ENCODE measurements at places on chromosomes 5 and 9.

- H3K27me3 ChIP-seq: no peaks in the 10 kb centered on the region
- no peak overlapping the region for H3K27ac ChIP-seq
Measured at GRCh38 chr9:116275418-116276195, 122.0 kb downstream of the PAPPA start.

DNA sequence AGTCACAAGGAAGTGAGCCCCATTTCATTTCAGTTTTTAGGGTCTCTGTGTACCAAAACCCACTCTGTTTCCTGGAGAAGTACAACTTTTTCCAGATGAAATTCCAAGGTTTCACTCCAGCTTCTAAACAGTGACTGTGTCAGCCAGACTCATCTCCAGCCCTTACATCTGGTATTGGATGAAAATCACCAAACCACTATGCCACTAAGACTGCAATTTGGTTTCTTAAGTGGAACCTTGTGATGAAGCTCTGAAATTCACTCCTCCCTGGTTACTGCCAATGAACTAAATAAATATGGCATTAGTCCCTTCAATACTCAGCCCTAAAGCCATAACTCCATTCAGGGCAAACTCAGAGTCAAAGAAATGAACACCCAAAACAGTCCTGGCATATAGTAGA lies 211.2 kb upstream of the DAPK1 start:
- no peaks in the 10 kb centered on the region for H3K27me3 ChIP-seq
- no peaks in the 10 kb centered on the region for H3K4me1 ChIP-seq
- no peak overlapping the region for H3K27ac ChIP-seq

DNA sequence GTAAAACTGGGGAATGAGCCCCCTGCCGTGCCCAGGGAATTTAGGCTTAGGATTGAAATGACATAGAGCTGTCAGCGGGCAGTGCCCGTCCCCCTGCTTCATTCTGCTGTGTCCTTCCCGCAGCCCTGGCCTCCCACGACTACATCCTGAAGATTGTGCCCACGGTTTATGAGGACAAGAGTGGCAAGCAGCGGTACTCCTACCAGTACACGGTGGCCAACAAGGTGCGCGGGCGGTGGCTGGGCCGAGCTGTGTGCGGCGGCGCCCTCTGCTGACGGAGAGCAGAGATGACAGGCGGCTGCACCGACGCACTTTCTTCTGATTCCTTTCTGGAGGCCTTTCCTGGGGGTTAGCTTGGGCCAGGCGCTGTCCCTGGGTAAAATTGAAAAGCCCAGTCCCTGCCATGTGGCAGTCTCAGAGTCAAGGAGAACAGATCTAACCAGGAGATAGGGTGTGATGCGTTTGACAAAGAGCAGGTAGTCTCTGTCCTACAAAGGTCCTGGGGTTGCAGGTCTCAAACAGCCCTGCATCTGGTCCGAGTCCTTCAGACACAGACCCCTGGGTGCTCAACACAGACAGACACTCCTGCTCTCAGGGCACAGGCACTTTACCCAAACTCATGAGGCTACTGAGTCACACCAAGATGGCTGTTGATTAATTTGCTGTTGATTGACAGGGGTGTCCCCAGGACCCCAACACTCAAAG lies 26.8 kb upstream of the RPL26L1 start:
- no peaks in the 10 kb centered on the region for H3K4me1 ChIP-seq
- no peak overlapping the region for H3K27ac ChIP-seq

- H3K27ac ChIP-seq: no peak overlapping the region
- no peaks in the 10 kb centered on the region for H3K4me1 ChIP-seq
- H3K36me3 ChIP-seq: no peaks in the 10 kb centered on the region
- H3K27me3 ChIP-seq: no peaks in the 10 kb centered on the region
- no peak overlapping the region for H3K4me3 ChIP-seq
- DNase-seq: no peak
Measured at GRCh38 chr9:2262386-2263071, 247.4 kb downstream of the SMARCA2 start.

- DNase-seq: no peak
- no peak overlapping the region for H3K27ac ChIP-seq
- H3K4me1 ChIP-seq: no peaks in the 10 kb centered on the region
- no peak overlapping the region for H3K4me3 ChIP-seq
Measured at GRCh38 chr9:87776481-87777379, 50.8 kb downstream of the CTSL start.

DNA sequence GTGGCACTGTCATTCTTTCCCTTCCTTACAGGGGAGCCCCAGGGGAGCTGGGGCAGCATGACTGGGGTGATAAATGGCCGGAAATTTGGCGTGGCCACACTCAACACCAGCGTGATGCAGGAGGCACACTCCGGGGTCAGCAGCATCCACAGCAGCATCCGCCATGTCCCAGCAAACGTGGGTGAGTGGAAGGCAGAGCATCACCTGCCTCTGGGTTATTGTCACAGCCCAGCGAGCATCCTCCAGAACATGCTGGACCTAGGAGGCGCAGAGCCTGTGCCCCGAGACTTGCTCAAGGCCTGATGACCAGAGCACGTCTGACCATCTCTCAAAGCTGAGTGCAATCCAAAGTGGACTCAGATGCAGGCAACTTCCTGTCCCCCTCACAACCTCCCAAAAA lies 22.2 kb upstream of the ASS1 start:
- no peak overlapping the region for H3K4me3 ChIP-seq
- H3K36me3 ChIP-seq: no peaks in the 10 kb centered on the region
- DNase-seq: no peak
- H3K4me1 ChIP-seq: no peaks in the 10 kb centered on the region
- no peak overlapping the region for H3K27ac ChIP-seq
- H3K27me3 ChIP-seq: no peaks in the 10 kb centered on the region

DNA sequence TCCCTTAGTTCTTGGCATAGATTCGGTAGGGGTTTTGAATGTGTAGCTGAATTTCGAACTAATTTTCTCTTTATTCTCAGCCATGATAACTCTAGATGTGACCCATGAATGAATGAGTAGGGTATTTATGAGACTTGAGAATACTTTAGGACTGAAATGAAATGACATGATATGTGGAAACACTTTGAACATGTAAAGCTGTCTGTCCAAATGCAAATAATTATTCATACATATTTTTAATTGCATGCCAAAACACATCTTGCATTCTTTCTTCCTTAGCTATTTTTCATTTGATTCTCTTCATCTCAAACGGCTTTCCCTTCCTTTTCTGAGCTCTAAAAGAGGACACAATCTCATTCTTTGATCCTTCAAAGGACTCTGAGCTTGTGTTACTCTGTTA lies 3.4 kb downstream of the NNT start:
- H3K4me1 ChIP-seq: no peaks in the 10 kb centered on the region
- no peak for DNase-seq
- no peak overlapping the region for H3K27ac ChIP-seq
- no peaks in the 10 kb centered on the region for H3K36me3 ChIP-seq
- H3K27me3 ChIP-seq: no peaks in the 10 kb centered on the region

- H3K27me3 ChIP-seq: no peaks in the 10 kb centered on the region
- H3K36me3 ChIP-seq: no peaks in the 10 kb centered on the region
- DNase-seq: no peak
- H3K4me3 ChIP-seq: no peak overlapping the region
- no peak overlapping the region for H3K27ac ChIP-seq
Measured at GRCh38 chr5:170863646-170864045, 1.8 kb downstream of the RANBP17 start.

DNA sequence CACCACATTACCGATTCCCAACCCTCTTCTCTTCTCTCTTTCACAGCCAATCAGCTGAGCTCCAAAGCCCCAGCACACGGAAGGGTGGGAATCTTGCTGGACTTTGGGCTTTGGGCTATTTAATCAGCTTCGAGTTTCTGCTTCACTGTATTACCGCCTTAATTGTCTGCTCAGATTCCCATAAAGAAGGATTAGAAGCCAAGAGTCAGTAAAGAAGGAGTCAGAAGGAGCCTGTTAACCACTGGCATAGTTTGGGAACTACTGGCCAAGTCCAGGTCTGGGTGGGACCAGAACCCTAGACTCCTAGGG lies 4.4 kb downstream of the SPRY4 start:
- peaks cover 5% of the 10 kb centered on the region for H3K4me1 ChIP-seq
- H3K36me3 ChIP-seq: no peaks in the 10 kb centered on the region
- H3K27me3 ChIP-seq: no peaks in the 10 kb centered on the region

DNA sequence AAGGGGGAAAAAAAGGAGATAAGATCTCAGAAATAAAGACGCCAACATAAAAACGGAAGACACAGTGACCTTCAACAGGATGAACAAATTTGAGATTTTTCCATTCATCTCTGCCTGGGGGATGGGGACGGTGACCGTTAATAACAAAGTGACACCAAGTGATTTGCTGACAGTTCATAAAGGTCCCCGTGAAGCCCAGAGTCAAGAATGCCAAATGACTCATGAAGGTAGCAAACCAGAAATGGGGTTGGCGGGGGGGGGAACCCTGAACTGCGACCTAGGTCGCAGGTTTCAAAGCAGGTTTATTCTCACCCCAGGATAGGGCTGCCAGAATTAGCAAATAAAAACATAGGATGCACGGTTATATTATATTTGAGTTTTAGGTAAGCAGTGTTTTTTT lies 21.1 kb upstream of the SHB start:
- H3K27me3 ChIP-seq: no peaks in the 10 kb centered on the region
- no peaks in the 10 kb centered on the region for H3K36me3 ChIP-seq
- no peak overlapping the region for H3K27ac ChIP-seq
- DNase-seq: no peak

GRCh38 chr9:73701415-73702057 lies 549.9 kb downstream of the ANXA1 start:
- no peaks in the 10 kb centered on the region for H3K36me3 ChIP-seq
- no peak overlapping the region for H3K27ac ChIP-seq
- no peaks in the 10 kb centered on the region for H3K27me3 ChIP-seq
- no peaks in the 10 kb centered on the region for H3K4me1 ChIP-seq
- no peak overlapping the region for H3K4me3 ChIP-seq
- no peak for DNase-seq

DNA sequence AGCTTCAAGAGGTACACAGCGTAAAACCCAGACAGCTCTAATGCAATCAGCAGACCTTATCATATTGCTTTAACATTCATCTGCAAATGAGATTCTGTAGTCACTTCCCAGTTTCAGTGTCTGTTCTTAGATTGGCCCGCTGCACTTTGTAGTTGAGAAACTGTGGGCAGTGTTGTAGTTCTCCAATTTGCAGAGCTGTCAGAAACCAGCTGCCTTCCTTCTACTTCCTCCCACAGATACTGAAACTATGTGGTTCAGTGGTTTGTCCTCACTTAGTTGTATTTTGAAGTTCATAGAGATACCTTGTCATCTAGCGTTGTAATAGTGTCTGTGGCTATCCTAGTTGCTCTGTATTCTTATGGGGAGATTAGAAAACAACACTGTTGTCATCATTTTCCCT lies 39.6 kb upstream of the TRIM36 start:
- no peak overlapping the region for H3K4me3 ChIP-seq
- DNase-seq: no peak
- H3K27me3 ChIP-seq: no peaks in the 10 kb centered on the region
- H3K36me3 ChIP-seq: no peaks in the 10 kb centered on the region

DNA sequence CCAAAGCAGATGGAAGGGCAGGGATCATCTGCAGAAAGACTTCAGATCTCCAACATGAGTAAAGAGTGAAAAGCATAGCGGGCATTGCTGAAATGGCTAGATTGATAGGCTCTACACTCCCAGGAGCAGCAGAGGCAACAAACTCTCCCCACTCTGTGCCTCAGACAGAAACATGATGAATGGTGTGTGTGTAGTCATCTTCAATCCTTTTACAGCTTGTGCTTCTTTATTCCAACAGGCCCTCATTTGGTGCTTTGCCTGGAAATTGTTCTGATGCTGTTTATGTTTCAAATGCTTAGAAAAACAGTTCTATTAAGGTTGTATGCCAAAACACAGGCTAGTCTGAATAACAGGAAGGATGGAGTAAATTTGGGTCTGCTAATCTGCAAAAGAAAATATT lies 176.2 kb downstream of the DMRTA1 start:
- H3K27ac ChIP-seq: no peak overlapping the region
- no peak for DNase-seq
- H3K36me3 ChIP-seq: no peaks in the 10 kb centered on the region
- no peak overlapping the region for H3K4me3 ChIP-seq
- no peaks in the 10 kb centered on the region for H3K4me1 ChIP-seq
- no peaks in the 10 kb centered on the region for H3K27me3 ChIP-seq

DNA sequence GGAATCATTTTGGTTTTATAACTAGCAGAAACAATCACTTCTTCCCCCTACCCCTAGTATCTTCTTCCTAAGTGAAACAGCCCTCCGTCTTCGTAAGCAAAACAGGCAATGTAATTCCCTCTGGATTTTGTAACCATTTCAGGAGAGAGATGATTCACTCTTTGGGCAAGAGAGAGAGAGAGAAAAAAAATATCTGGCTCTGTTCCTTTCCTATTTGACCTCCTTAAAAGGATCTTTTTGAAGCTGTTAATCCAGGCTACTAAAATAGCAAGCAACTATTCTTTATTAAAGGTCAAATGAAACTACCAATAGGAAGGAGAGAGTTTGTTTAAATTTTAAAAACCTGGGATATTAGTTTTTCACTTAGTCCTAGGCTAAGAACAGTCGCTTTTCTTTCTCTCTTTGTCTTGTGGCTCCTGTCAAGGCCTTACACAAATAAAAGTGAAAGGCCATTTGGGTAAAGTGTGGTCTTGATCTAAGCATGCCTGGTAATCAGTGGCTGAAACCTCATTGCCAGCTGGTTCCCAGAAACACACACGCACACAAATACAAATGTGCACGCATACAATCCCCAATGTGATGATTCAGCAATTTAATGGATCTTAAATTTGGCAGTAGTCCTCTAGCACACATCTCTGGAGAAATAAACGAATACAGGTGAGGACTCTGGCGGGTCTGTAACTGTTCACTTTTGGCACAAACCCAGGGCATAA lies 70.2 kb downstream of the PRUNE2 start:
- no peak overlapping the region for H3K4me3 ChIP-seq
- peak overlapping the region; percentile 72 for H3K27ac ChIP-seq
- DNase-seq: no peak
- H3K4me1 ChIP-seq: no peaks in the 10 kb centered on the region
- H3K27me3 ChIP-seq: no peaks in the 10 kb centered on the region

DNA sequence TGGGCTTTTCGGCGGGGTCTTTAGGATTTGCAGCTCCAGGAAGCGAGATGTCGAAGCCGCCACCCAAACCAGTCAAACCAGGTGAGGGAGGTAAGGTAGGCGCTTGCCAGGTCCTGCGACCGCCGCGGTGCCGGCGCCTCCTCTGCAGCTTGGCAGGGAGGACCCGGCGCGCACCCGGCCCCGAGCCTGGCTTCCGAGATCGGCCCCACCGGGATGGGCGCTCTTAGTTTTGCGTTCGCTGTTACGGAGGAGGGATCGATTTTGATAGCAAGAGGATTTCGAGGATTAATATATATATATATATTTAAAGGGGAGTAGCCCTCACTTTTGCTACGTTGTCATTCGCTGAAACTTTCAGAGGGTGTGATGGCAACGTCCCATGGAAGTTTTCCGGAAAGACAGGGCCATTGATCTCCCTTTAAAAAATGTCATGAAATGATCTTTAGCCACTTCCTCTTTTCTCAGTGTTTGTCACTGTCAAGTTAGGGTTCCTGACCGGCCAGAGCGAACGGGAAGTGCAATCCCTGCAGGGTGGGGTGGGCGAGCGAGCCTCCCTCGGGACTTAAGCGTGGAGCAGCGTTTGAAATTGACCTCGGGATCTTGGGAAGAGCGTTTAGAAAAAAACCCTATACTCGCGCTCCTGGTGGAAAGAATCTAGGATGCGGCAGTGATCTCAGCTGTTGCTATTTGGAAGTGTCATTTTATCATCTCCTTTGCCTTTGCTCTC lies 495 bp downstream of the OSTF1 start:
- peak; percentile 36 for DNase-seq
- H3K4me1 ChIP-seq: peaks cover 14% of the 10 kb centered on the region
- no peaks in the 10 kb centered on the region for H3K36me3 ChIP-seq
- no peaks in the 10 kb centered on the region for H3K27me3 ChIP-seq
- H3K4me3 ChIP-seq: peak overlapping the region; percentile 94
- peak overlapping the region; percentile 93 for H3K27ac ChIP-seq

GRCh38 chr5:107418071-107418470 lies 252.7 kb downstream of the EFNA5 start:
- no peaks in the 10 kb centered on the region for H3K27me3 ChIP-seq
- no peaks in the 10 kb centered on the region for H3K4me1 ChIP-seq
- H3K36me3 ChIP-seq: no peaks in the 10 kb centered on the region
- no peak overlapping the region for H3K27ac ChIP-seq
- no peak for DNase-seq
